MG63 (cell line): ENCODE measurements at places on chromosomes 2 and 18. TPM values are rescaled to one million over a fixed set of nuclear protein-coding genes. Genes with fewer than 3 reads are reported as not detected.

EEF1B2 gene
- 425 and 693 TPM in 2 replicates for total RNA-seq

RBKS gene
- total RNA-seq, result 4.6 and 8.3 TPM in 2 replicates

DUSP2 gene
- 4.9 and 8.7 TPM in 2 replicates for total RNA-seq

GCKR gene
- total RNA-seq, result not detected in 2 replicates

ST8SIA5 gene
- 0.12 TPM in 1 of 2 replicates, not detected in the other for total RNA-seq

DPP10 gene
- 1.7 and 6.4 TPM in 2 replicates for total RNA-seq

CPLX4 gene
- total RNA-seq, result not detected in 2 replicates

DNA sequence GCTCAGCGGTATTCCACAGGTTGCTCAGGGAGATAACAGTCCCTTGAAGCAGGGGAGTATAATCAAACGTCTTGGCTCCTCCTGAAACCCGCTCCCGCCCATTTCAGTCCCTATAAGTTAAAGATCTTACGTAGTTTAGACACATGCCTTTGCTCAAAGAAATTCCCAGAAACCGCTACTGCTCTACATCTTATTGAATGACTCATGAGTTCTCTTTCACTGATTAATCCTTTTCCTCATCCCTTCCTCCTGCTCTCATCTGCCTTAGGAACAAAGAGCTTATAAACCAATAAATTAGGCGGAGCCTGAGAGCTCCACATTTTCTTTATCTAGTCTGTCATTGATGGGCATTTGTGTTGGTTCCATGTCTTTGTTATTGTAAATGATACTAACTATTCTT lies 4.2 kb upstream of the SERPINB4 start:
- DNase-seq, result no peak

DNA sequence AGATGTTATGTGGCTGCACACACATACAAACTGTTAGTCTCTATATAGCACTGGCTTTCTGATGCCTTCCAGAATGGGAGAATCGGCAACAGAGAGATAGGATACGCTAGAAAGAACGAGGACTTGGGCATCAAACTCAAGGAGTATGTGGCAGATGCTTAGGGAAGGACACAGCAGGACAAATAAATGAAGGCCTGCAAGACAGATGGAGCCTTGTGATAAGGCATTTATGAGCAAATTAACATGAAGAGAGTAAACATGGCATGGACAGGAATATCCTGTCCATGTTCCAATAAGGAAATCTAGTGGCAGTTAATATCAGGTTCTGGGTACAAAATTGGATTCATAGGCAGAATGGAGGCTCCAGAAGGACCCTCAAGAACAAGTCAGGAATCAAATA lies 136.9 kb downstream of the SLC4A10 start:
- DNase-seq, result no peak

DNA sequence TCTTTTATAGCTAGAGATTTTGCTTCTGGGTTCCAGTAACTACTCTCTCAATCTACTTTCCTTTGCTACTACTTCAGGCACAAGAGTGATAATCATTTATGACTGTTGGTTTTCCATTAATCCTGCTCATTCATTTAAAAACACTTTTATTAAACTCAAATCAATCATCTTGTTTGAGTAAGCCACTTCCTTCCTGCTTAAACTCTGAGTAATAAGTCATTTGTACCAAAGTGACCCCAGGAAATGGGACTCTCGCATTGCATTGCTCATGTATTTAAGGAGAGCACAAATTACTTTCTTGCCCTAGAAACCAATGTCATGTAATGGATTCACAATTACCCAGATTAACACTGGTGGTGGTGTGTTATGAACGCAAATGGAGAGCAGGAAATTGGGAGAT lies 270.7 kb upstream of the HNMT start:
- DNase-seq, result no peak

DNA sequence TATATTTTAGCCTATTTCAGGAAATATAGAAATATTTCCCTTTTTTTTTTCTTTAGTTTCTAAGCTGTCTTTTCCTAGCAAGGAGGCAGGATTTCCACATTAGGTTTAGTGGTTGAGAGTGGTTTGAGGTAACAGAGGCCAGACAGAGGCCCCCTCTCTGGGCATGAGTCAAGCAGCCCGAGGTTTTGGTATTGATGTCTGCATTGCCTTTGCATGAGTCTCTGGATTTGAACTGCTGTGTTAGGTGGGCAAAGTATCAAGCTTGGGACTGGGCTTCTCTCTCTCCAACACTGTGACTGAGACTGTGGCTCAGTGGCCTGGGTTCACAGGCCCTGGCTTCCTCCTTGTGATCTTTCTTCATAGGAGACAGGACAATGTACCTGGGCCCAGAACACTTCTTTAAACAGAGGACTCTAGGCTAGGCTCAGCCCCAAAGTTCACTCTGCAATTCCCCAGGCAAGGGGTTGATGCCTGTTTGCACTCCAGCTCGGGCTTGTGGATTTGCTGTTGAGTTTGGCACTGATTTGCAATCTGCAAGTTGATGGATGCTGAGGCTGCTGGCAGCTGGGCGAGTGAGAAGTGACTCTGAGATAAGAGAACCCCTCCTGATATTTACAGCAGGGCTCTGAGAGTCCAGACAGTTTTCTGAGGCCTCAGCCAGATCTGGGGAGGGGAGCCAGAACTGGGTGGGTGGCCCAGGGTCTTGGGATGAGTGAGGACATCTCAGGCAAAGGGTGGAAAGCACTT lies 271.2 kb downstream of the EN1 start:
- DNase-seq, result no peak

GRCh38 chr2:192983173-192983572 lies 788.4 kb upstream of the TMEFF2 start:
- no peak for DNase-seq

DNA sequence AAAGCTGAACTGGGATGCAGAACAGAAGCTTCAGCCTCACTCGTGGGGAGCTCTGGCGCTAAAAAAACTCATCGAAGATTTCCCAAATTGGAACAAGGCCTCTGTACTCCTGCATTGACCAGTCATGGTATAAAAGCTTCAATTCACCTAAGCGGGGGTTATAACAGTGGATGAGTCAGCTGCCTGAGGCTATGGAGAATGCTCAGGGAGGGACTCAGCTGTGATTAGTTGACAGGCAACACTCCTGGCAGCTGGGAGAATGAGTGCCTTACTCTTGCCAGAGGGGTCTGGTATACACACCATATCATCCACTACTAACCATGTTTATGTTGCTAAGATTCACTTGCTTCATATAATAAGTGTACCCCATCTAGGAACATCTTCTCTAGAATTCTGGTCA lies 350.6 kb upstream of the VRK2 start:
- DNase-seq, result peak; percentile 0

DNA sequence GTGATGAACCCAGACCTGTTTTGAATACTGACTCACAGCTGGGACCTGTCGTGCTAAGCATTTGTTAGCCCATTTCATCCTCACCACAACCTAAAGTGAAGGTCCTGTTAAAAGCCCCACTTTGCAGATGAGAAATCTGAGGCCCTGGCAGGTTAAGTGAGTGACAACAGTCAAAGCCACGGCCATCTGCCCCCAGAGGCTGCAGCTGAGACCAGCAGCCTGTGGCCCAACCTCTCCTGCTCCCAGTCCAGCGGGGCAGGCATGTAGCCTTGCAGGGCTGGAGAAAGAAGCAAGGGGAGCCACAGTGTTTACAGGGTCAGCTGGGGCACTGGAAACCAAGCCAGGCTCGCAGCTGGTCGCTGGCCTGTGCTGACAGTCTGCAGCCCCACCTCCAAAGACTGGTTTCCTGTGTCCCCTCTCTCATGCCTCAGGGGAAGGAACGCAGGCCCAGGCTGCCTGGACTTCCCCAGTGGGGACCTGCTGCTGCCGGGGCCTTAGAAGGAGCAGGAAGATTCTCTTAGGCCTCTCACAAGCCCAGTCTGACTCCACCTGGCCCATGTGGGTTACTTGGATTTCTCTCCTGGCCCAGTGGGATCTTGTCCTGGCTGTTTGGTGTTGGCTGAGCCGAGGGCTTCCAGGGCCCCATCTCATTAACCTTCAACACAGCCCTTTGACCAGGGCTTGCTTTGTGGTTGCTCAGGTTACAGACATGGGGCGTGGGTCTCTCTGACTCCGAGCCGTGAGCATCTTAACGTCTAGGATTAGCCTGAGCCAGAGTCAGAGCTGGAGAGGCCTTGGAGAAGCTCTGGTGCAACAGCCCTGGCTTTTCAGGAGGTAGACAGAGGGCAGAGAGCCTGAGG lies 1.7 kb downstream of the INPP5D start:
- peak; percentile 47 for DNase-seq

DNA sequence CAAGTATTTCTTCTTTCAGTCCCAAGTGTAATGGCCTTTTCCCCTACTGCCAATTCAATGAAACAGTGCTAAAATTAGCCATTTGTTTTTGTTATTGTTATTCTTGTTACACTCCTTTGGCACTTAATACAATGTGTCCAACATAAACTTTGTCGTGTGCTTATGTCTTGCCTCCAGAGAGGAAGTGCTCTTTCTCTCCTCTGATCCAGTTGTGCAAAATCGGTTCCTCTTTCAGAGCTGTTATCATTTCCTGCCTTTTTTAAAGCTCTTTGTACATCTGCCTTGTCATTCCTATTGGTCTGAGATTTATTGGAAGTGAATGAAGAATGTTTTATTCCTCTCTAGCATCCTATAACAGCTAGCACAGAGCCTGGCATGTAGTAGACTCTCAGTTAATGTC lies 623.2 kb upstream of the ID2 start:
- DNase-seq, result no peak

DNA sequence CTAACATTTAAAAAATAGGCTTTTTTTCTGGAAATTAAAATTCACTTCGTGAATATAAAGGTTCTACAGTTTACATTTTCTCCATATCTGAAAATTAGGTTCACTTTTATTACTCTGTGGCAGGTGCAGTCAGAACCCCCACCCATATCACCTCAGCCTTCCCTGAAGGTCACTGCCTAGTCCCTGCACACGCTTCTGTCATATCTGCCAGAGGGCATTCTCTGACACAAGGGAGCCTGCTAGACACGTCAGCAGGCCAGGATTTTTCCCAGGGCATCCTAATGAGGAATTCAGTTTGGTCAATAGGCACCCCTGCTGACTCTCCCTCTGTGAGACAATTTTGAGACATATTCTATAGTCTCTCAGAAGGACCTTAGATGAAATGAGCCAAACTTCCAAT lies 475.7 kb upstream of the PKDCC start:
- no peak for DNase-seq

DNA sequence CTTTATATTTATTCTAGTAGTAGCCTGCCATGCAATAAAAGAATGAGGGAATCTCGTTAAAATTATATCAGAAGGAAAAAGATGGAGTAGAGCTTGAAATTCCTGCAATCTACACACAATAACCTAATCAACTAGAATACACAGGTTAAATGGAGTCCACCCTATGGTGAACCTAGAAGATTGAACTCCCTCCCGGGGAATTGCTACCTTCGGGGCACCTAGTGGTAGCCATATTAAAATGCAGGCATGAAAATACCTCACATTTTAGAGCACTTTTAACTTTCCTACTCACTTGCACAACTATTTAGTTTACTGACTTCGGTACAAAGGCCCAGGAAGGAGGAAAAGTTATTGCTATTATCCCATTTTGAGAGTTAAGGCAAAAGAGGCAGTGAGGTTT lies 174.5 kb downstream of the SS18 start:
- DNase-seq, result no peak

DNA sequence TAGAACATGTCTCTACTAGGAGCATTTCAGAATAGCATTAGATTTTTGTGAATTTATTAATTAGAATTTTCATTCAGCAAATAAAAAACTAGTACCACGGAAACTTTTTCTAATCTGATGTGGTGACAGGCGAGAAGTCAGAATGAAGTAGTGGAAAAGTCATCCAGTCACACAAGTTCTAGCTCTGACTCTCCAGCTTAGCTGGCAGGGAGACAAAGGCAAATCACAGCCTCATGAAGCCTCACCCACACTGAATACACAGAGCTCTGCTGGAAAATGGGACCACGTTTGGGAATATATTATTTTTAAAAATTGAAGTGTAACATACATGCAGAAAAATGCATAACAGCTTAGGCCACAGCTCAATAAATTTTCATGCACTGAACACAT lies 86.1 kb downstream of the L3MBTL4 start:
- no peak for DNase-seq

DNA sequence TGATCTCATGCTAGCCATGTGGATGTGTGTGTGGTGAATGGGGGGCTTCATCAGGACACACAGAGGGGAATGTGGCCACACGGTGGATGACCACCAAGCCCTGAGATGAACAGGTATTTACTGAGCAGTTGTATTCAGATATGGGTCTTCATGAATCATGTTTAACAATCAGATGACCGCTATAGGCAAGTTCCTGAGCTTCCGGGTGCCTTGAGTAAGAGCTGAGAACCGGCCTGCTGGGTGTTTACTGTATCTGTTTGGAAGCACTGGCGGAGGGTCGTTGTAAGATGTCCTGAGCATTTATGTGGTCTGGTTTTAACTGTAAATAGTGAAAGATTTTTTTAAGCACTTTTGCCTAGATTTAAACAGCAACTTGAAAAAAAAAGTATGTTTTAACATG lies 43.9 kb downstream of the BOLA3 start:
- DNase-seq, result no peak

- peak; percentile 85 for DNase-seq
Measured at GRCh38 chr2:160367887-160368286, 125.7 kb downstream of the RBMS1 start.

DNA sequence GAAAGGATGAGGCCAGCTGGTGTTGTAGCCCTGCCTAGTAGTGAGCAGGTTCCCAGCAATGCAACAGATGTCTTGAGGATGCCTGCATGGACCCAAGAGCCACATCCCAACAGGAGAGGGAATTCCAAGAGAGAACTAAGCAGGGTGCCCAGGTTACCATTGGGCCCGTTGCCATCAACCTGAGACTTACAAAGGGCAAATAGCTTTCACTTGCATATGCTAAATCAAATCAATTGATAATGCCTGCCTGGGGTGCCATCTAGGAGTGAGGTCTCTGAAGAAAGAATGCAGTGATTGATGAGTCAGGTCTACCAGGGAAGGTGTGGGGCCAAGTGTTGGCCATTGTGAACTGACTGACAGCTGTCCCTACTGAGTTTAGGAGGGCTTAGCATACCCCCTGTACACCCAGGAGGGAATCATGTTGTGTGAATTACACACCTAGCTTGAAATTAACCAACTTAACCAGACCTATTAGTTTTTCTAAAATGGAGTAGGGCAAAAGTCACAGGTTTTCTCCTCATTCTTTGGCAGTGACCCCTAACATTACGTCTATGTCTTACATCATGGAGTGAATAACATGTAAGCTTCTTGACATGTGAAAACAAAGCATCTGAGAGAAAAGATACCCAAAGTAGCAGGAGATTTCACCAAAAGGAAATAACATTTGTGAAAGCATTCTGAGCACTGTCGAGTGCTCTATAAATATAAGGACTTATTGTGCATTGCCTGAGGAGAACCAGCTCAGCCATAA lies 32.3 kb downstream of the FHOD3 start:
- no peak for DNase-seq

- DNase-seq, result no peak
Measured at GRCh38 chr2:209411718-209412117, 12.1 kb upstream of the MAP2 start.

DNA sequence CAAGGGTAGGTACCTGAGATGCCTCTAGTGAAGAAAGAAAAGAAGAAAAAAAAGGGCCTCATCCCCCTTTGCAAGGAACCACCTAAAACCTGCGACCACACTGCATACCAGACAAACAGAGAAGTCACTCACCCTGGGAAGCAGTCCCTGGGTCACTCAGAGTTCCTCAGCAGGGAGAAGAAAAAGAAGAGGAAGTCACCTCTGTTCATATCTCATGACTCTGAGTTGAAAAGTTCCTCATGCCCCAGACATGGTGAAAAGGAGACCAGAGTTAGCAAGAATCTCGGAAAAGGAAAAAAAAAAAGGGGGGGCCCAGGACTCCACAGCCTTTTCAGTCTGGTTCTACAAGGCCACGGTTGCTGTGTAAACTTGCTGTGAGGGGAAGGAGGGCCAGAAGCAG lies 478.4 kb upstream of the NRXN1 start:
- no peak for DNase-seq

GRCh38 chr2:189951791-189952535 lies 110.6 kb downstream of the MSTN start:
- DNase-seq, result no peak
